ENCODE measurements at places on chromosomes 2 and 18. TPM values are rescaled to one million over a fixed set of nuclear protein-coding genes. Genes with fewer than 3 reads are reported as not detected.

GRCh38 chr2:102619414-102620319 is at the start of gene SLC9A2:
SLC9A2 (plus strand) TSS chr2:102619553; CDS start chr2:102619849, 296 bp downstream.
- DNase-seq = no peak

- DNase-seq = no peak
Measured at GRCh38 chr18:25145731-25146511, 206.0 kb downstream of the ZNF521 start.

DNA sequence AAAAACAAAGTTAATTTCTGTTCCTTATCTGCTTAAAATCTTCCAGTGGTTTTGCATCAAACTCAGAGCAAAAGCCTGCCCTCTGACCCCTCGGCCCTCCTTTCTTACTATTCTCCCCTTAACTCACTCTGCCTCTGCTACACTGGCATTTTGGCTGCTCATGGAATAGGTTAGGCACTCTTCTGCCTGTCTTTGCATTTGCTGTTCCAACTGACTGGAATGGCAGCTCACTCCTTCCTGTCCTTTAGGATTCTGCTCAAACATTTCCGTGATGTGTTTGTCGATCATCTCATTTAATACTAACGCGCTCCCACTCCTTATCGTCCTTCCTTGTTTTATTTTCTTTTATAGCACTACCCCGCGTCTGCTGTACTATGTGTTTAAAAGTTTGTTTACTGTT is 815 bp downstream of the CEBPZ start:
- DNase-seq = no peak

GRCh38 chr18:1840878-1841277 is 730.4 kb downstream of the METTL4 start:
- no peak for DNase-seq

- DNase-seq = no peak
Measured at GRCh38 chr2:96137321-96138178, 752 bp downstream of the ASTL start.

DNA sequence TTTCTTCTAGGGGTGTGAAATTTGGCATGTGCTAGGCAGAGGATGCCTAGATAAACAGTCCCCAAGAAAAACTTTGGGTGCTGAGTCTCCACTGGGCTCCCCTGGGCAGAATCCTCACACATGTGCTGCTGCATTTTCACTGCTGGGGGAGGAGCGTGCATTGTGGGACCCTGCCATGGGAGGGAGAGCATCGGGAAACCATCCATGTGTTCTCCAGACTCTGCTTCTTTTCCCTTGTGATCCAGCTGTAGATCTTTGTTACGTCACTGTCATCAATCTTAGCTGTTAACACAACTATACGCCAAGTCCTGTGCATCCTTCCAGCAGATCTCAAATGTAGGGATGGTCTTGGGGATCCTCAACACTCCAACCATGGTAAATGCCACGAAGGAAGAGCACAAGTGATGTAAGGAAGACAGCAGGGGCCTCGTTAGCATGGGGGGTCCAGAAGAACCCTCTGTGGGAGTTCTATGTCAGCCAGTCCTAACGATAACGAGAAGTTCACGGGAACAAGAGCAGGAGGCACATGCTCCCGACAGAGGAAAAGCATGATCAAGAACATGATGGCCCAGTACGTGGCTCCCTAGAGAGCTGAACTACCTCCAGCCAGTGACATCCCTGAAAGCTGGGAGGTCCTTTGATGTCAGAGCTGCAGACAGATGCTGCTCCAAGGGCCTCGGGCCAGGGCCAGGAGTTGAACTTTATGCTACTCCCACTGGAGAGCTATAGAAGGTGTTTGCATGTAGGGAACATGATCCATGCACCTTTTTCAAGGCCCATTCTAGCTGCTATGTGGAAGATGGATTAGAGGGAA is 41.1 kb upstream of the NPAS2 start:
- no peak for DNase-seq

DNA sequence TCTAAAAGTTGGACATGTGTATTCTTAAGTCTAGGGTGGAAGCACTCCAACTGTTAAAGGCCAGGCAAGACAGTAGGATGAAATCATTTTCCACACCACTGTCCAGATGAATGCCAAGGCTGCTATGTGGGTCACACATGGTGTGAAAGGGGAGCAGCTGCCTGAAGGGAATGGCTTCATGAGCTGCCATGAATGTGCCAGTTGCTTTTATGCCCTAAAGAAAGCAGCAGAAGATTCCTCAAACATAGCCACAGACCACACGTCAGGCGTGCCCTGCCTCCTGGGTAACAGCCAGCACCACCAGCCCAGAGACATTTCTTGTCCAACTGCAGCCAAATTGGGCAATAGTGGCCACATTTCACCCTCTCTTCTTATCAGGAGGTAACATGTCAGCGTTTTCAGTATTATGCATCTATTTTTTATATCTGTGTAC is 130.2 kb downstream of the MTCL1 start:
- peak; percentile 47 for DNase-seq

DNA sequence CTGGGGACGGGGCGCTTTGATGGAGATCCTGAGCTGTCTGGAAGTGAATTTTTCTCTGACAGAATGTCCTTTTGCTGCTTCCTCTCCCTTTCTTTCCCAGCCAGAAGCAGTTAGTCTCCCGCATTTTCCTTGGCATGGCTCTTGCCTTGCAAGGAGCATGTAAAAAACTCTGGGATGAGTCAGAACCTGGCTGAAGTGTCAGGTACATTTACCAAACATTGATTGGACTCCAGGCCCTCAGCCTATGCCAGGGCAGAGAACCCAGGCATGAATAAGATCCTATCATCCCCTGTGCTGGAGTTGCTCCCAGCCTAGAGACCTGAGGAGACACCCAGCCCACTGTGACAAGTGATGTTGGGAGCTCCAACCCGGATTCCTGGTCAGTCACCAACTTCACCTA is 21.6 kb downstream of the STON1 start:
- peak; percentile 29 for DNase-seq

The CCDC85A gene
- total RNA-seq = 0.15 TPM

The DSC3 gene
- total RNA-seq = 0.69 TPM

Measured in renal cortical epithelial cell (primary cell).